ENCODE measurements at places on chromosomes 16 and 17. TPM values are rescaled to one million over a fixed set of nuclear protein-coding genes. Genes with fewer than 3 reads are reported as not detected.

METTL2A gene
- 28.8 TPM for total RNA-seq

HS3ST3A1 gene
- 11.5 TPM for total RNA-seq

CPD gene
- 25.9 TPM for total RNA-seq

GRAP gene
- total RNA-seq = 0.66 TPM

GRCh38 chr17:39104046-39104445, 47.4 kb downstream of the PLXDC1 start:
- no peak for DNase-seq

DNA sequence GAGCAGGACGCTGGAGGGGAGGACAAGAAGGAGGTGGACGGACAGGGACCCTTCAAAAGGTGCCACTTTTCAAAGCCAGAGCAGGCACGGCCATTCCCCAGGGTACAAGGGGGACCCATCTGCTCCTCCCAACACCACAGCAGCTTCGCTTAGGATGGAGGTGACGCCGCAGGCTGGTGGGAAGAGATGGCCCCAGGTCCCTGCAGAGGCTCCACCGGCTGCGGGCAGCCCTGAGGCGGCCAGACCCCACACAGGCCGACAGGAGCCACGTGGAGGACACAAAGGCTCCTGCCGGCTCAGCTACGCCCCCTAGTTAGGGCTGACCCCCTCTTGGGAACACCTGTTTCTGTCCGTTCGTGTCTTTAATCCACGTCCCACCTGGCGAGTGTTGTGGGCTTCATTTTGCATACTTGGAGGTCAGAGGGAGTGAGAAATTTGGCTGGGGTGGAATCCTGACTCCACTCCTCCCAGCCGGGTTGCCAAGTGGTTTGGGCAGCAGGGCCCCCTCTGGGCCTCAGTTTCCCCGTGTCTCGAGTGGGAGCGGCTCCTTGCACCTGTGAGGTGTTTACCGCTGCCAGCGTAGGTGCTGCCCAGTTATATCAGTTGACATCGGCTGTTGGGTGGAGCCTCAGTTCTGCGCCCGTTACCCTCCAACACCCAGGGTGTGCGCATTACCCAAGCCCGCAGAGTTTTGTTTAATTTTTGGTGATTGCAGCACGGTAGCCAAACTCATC, 5.8 kb upstream of the FN3KRP start:
- DNase-seq = peak; percentile 84

GRCh38 chr17:79211061-79211770, 136.6 kb downstream of the ENGASE start:
- DNase-seq = peak; percentile 68

DNA sequence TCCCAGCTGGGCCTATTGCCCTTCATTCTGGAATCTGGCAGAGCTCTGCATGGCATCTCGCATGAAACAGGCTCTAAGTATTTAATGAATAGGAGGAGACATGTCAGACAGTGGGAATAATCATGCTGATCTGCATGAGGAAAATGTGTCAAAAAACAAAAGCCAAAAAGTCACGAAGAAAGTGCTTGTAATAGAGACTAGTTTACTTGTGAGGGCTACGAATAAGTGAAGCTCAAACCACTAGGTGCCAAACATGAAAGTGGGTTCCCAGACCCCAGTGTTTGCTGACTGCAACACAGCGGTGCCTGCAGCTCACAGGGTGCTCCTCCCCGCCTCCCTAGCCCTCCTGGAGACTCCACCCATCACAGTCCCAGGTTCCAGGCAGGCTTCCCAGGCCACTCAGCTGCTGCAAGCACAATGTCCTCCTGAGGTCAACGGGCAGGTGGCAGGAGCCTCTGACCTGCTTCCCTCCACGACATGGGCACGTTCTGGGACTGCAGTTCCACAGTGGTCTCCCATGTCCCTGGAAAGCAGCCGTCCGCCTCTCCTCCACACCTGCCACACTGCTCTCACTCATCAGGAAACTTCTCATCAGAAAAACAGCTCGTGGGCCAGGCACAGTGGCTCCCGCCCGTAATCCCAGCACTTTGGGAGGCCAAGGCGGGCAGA, 96.5 kb downstream of the ANKRD11 start:
- DNase-seq = peak; percentile 53

DNA sequence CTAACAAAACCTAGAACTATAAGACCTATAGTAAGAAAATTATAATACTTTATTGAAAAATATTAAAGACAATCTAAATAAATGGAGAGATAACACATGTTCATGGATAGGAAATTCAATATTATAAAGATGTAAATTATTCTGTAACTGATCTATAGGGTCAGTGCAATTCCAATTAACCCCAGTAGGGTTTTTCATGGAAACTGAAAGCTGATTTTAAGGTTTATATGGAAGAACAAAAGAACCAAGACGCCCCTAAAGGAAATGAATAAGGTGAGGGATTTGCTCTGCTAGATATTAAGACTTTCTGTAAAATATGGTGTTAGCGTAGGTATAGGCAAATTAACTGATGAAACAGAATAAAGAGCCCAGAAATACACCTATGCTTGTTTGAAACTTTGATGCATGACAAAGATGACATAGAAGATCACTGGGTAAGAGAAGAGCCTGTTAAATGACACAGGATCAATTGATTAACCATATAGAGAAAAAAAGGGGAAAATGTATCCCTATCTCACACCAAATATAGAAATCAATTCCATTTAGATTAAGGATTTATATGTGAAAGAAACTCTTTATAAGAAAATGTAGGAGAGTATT, 3.0 kb downstream of the ICAM2 start:
- DNase-seq = no peak

DNA sequence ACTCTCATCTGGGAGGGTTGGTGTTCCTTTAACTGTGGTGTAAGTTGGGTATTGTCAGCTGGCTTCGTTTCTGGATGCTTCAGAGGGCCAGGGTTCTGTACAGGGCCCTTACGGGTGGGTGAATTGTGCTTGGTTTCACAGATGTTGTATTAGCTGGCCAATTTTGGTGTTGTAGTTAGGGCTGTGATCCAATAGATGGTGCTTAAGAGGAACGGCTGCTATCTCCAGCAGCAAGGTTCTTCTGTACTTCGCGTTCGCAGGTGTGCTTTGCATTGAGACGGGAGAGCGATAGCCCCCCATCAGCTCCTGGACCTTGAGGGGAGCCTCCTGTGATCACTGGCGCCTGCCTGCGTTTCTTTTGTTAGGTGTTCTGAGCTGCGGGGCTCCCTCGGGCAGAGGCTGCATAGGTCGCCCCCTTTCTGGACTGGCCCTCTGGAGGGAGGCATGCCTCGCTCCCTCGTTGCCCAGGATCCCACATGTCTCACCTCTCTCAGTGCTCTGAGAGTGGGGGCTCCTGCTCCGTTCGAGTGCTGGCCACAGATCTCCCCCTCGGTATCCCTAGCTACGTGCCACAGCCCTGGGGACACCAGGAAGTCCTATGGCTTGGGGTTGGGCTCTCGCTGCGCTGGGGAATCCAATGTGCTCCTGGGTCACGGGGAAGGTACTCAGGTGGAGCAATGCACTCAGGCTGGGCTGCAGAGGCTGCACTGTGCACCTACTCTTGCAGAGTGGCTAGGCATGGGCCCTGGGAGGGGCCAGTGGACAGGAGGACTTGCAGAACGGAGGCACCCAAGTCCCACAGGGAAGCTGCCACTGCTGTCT, 837 bp upstream of the PRDM7 start:
- DNase-seq = peak; percentile 62

DNA sequence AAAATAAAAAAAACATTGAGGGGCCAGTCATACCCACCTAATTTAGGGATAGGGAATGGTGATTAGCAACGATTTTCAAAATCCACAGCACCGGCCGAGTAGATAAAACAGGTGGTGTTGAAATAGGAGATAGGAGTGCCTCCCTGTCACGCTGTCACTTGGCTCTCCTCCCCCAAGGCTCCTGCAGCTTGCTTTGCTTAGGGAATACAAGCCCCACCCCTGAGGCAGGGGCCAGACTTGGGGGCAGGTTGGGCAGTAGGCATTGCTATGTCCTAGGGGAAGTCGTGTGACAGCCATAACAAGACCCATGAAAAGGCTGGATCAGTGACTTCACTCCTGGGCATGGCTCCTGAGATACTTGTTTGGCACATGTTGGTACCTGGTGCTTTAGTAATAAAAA, 25.8 kb downstream of the POLR2A start:
- no peak for DNase-seq

GRCh38 chr17:12472252-12473173, 193.2 kb upstream of the MYOCD start:
- DNase-seq = no peak

DNA sequence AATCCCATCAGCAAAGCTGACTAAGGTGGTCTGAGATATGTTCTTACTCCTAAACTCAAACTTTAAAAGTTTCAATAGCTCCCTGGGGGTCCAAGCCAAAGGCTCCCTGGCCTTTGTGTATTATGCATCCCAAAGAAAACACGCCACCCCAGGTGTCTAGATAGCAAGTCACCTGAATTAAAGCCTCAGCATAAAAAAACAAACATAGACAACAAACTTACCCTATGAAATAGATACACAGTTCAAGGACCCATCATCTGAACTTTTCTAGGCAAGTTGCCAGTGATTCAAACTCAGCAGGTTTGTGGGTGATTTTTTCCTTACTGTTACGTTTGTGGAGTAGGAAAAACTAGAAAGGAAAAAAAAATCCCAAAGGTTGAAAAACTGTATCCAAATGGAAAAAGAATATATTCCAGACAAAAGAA, 12.5 kb downstream of the CMTM3 start:
- DNase-seq = peak; percentile 59
